ENCODE measurements at places on chromosomes 5 and 9.

DNA sequence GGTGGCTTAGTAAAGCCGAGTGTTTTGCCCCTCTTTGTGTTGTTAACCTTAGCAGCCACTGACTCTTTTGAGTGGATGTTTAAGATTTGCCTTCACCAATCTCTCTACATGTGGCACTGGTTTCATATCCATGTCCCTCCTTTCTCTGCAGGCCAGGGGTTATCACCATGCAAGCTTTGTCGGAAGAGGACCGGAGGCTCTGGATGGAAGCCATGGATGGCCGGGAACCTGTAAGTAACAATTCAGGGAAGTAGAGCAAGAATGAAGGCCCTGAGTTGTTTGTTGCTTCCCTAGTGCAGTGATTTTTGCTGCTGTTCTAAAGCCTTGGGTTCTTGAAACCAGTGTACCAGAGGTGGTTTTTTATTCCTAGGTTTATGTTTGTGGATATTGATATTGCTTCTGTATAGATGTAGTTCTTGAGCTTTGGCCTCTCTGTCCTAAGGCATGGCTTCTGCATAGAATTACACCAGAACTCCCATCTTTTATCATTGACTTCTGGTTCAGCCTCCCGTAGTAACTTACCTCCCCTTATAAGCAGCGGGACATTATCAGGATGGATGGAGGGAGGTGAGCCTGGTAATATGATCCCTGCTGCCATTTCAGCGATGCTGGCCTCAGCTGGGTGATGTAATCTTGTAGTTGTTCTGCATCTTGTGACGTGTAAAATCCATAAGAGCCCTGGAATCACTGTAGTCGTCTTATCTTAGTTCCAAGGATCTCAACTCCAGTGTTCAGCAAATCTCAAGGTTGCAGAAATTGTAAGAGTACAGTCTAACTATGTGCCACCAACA lies 161.9 kb downstream of the ARHGAP26 start:
- DNase-seq, result no peak

- DNase-seq, result no peak
Observed at GRCh38 chr9:129930743-129931142, 95.5 kb downstream of the USP20 start.

GRCh38 chr9:78918976-78919375 lies 622.1 kb downstream of the PSAT1 start:
- DNase-seq, result peak; percentile 65

GRCh38 chr5:81402192-81402930 lies 8.4 kb upstream of the ACOT12 start:
- DNase-seq, result no peak

DNA sequence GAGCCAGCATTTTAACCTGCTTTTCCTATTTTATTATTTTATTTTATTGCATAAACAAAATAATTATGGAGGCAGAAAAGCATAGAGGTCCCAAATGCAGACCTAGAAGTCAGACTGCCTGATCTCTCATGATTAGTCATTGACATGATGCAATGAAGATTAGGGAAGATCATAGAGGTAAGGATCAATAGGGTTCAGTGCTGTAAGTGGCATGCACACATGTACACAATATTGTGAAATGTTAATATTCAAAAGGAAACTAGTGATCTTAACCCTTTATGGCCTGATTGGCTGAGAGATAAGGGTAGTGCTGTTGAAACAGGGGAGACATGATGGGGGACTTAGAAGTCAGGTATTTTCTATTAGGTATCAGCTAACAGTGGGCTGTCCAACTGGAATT lies 1.1 kb upstream of the FRRS1L start:
- DNase-seq, result no peak

DNA sequence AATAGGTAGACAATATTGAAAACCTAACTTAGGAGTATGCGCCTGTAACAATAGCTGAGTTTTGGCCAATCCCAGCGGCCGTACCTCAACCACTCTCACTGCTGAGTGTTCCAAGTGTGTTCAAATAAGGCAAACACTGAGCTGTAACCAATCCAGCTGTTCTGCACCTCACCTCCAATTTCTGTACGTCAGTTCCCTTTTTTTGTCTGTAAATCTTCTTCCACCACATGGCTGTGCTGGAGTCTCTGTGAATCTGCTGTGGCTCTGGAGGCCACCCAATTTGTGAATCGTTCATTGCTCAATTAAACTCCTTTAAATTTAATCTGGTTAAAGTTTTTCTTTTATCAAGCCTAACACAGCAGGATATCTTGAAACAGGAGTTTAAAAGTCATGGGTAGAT lies 116.3 kb downstream of the SLC28A3 start:
- DNase-seq, result no peak

GRCh38 chr9:20805766-20806165 lies 121.7 kb downstream of the FOCAD start:
- DNase-seq, result no peak

- no peak for DNase-seq
Observed at GRCh38 chr5:3509290-3509689, 86.3 kb upstream of the IRX1 start.

DNA sequence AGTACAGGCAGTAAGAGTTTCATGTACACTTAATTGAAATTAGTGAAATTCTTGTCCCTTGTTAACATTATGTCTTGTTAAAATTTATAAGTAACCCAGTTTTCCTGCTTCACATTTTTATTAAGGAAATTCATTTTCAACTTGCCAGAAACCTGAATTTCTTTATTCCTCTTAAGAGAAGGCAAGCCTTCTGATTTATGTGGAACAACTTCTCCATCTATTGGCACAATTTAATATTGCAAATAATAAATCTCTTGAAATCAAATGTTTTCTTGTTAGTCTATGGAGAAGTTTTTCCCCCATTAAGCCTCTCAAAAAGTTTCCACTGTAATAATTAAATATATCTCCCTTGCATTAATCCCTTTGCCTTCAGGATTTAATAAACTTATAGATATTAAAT lies 33.8 kb upstream of the ACO1 start:
- DNase-seq, result no peak

- no peak for DNase-seq
Observed at GRCh38 chr9:93263334-93264229, 79.6 kb downstream of the WNK2 start.

- peak; percentile 98 for DNase-seq
Observed at GRCh38 chr5:95822542-95823181, at the start of gene GLRX. GLRX (minus strand) TSS chr5:95822726; CDS start chr5:95822662, 64 bp downstream.

- DNase-seq, result no peak
Observed at GRCh38 chr5:116566251-116566650, 8.4 kb downstream of the SEMA6A start.

DNA sequence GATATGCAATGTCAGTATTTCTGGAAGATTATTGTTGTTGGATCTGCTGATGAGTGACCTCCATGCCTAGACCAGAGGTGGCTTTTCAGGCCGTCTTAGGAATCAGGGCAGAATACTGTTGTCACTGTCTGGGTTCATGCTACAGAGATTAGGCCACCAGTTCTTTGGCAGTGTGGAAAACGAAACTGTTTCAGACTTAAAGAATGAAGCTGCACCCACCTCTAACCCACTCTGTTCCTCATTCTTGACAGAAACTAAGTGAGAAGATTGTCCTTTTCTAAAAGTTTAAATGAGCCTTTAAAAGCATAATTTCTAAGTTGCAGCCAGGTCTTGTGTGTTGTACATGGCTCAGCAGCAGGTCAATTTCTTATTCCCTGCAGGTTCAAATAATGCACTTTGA lies 444.3 kb downstream of the ENC1 start:
- no peak for DNase-seq

GRCh38 chr5:122723606-122724352 lies 51.1 kb upstream of the SNX2 start:
- DNase-seq, result peak; percentile 93

GRCh38 chr9:85510830-85511504 lies 230.8 kb downstream of the AGTPBP1 start:
- DNase-seq, result no peak

- no peak for DNase-seq
Observed at GRCh38 chr5:81786991-81787390, 36.1 kb upstream of the SSBP2 start.

GRCh38 chr9:76643399-76644117 lies 120.7 kb upstream of the PCA3 start:
- DNase-seq, result no peak

- DNase-seq, result peak; percentile 6
Observed at GRCh38 chr5:159430361-159431012, 100.2 kb upstream of the IL12B start.

- peak; percentile 16 for DNase-seq
Observed at GRCh38 chr5:17411436-17412402, 86.3 kb upstream of the TAF11L2 start.

DNA sequence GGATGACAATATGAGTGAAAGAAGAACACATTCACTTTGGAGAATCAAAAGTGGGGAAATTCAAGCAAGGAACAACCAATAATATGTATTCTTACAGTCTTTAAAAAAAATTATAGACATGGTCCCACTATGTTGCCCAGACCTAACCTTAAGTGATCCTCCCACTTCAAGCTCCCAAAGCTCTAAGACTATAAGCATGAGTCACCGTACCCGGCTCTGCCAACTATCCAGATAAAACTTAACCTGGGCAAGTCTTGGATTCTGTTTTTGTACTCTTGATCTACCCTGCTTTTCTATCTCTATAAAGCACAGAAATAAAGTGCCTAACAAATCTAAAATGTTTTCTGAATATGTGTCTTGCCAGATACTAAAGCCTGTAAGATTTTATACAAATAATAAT lies 30.9 kb downstream of the CEMIP2 start:
- no peak for DNase-seq

DNA sequence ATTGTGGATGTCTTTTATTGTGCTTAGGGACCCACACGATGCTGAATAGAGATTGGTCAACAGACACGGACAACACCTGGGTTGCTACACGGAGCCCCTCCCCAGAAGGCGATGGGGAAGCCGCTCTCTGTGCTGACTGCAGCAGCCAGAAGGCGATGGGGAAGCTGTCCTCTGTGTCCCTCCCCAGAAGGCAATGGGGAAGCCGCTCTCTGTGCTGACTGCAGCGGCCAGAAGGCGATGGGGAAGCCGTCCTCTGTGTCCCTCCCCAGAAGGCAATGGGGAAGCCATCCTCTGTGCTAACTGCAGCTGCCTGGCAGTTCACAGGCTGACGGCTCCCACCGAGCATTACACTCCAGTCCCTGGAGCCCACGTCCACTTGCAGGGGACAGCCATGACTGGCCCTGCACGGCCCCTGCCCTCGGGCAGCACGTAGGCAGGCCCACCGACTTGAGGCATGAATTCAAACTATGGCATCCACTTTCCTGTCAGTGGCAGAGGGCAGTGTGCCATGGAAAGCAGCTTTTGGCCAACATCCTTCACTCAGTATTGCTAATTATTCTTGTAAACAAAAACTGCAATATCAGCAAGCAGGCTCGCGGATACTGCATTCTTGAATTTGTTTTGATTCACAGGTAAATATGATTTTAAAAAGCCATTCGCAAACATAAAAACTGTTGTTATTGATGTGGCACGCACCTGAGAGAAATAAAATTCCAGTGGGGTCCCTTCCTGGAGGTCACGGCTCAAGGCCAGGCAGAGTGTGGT lies 48.1 kb upstream of the CLPTM1L start:
- no peak for DNase-seq

DNA sequence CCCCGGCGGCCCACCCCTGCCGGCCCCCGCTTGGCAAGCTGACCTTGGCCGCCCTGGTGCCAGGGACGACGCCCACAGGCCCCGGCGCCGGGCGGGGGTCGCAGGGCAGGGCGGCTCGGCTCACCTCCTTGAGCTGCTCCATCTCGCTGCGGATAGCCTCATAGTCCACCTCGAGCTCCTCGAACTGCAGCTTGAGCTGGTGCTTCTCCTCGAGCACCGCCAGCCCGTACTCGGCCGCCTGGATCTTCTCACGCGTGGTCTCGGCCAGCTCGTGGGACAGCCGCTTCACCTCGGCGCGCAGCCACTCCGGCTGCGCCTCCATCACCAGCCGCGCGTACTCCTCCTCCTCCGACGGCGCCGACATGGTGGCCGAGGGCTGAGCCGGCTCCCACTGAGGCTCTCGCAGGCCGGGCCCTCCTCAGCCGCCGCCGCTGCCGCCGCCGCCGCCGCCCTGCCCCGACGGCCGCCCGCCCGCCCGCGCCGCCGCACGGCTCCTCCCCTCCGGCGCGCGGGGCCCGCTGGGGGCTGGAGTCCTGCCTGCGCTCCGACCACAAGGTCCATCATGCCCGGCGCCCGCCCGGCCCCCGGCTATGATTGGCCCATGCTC lies at the start of gene BICD2:
TSS of gene BICD2 (minus strand) at position 453 of the 607 bp plus-strand sequence. CDS start at position 364, 89 bp downstream.
- DNase-seq, result no peak
